ENCODE measurements at places on chromosomes 6 and 20.

GRCh38 chr6:129647044-129647443 lies 62.9 kb downstream of the ARHGAP18 start:
- DNase-seq: no peak

GRCh38 chr6:129641344-129641743 lies 68.6 kb downstream of the ARHGAP18 start:
- DNase-seq: no peak

GRCh38 chr6:106475284-106475683 lies 114.8 kb downstream of the CRYBG1 start:
- no peak for DNase-seq

- DNase-seq: peak; percentile 13
Measured at GRCh38 chr6:99467509-99468106, 42.5 kb upstream of the PNISR start.

DNA sequence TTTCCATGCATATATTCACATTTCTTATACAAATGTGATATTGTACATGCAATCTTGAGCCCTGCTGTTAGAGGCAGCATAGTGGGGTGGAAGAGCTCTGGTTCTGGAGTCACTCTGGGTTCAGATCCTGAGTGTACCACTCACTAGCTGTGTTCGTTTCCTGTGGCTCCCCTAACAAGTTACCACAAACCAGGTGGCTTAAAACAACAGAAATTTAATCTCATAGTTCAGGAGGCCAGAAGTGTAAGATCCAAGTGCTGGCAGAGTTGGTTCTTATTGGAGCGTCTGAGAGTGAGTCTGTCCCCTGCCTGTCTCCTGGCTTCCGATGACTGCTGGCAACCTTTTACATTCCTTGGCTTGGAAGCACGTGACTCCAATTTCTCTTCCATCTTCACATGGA lies 115.6 kb downstream of the MAP3K7 start:
- DNase-seq: no peak

DNA sequence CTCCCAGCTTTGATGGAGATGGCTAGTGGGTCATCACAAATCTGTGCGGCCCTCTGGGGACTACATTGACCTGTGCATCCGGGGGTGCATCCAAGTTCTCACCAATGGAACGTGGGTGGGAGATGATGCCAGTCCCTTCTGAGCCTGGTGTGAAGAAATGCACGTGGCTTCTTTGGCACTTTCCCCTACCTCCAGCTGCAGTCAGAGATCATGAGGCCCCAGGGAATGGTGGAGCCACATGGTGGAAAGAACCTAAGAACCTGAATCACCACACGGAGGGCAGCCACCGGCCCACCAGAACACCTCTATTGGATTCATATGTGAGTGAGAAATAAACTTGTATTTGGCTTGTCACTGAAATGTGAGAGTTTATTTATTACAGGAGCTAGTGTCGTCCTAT lies 9.9 kb upstream of the CDKN1A start:
- no peak for DNase-seq

GRCh38 chr20:33284284-33284683 lies 1.3 kb downstream of the BPIFB1 start:
- no peak for DNase-seq

- no peak for DNase-seq
Measured at GRCh38 chr6:98514796-98515195, 319.6 kb upstream of the POU3F2 start.

DNA sequence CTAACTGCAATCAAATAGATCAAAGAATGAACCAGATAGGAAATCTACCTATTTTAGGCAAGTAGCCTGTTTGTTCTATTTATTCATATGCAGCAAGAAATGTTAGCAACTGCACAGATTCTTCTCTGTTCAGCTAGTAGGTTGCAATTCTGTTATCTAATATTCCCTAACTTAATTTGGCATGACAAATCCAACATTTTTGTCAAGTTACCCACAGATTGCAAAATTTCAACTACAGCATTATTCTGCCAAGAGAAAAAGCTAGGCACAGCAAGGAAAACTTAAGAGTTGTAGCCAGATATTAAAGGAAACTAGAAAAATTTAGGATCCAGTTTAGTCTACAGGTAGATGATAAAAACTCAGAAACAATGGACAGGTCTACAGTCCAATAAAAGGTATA lies 104.4 kb upstream of the SYNCRIP start:
- DNase-seq: no peak

Data from SK-N-DZ (cell line).